HCEC 1CT (cell line): ENCODE measurements at places on chromosomes 2 and 18.

GRCh38 chr2:140187086-140187485 is 1406.9 kb upstream of the NXPH2 start:
- no peak for DNase-seq

GRCh38 chr2:981258-981657 is 30.6 kb downstream of the SNTG2 start:
- DNase-seq: no peak

- DNase-seq: peak; percentile 95
Observed at GRCh38 chr2:185127412-185127811, 529.1 kb downstream of the ZNF804A start.

GRCh38 chr2:99765731-99766318 is 276.0 kb upstream of the REV1 start:
- no peak for DNase-seq

- DNase-seq: no peak
Observed at GRCh38 chr2:175750195-175750594, 251.9 kb downstream of the LNPK start.

DNA sequence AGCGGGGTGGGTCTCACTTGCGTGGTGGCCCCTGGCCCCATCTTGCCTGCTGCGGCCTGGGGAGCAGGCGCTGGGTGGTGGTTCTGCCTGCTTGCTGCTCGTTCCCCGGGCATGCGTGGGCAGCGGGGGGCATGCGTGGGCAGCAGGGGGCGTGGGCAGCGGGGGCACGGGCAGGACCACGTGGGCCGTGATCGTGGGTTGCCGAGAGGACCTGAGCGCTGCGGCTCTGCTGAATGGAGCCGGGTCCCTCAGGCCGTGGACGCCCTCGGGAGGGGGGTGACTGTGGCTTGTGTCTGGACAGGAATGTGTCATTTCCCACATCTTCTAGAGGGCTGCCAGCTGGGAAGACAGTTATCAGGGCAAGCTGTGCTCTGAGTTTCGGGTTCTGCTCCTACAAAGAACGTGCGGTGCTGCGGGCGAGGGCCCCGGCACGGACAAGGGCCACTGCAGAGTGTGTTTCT is 8.3 kb upstream of the GAL3ST2 start:
- no peak for DNase-seq

DNA sequence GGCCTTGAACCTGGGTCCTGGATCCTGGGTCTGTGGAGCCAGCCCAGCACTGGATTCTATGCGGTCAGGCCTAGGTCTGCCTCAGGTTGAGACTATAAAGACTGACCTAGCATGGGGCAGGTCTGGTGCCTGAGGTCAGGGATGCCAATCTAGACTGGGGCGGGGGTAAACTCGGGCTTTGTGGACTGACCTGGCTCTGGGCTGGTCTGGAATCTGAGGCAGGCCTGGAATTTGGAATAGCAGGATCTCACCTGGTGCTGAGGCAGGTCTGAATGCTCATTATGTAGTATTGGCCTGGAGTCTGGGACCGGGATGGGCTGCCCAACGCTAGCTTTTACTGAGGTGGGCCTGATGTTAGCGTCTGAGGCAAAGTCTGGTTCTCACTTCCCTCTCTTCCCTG is 256.0 kb downstream of the KIAA1328 start:
- DNase-seq: no peak

DNA sequence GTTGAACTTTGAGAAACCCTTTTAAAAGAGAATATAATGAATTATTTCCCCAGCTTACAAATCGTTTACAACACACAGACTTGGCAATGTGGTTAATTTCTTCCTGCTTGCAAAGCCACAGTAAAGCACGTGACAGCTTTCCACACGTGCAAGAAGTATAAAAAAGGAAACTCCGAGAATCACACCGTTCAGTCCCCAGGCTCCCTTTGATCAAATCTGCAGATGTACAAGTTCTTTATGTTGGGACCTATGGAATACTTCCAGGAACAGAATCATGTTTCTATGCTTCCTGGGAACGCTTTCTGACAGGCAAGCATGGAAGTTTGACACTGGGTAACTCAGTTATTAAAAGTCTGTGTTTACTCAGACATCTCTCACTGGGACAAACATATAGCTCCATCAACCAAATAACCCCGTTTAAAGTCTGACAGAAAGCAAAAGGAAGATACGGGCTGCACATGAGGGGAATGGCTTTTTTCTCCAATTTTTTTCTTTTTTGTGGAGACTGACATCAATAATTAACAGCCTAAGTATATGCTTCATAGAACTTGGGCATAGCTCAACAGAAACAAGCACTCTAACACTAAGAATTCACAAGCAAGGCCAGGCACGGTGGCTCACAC is 134.8 kb downstream of the EIPR1 start:
- no peak for DNase-seq

- DNase-seq: no peak
Observed at GRCh38 chr2:46353509-46353908, 56.3 kb downstream of the EPAS1 start.

DNA sequence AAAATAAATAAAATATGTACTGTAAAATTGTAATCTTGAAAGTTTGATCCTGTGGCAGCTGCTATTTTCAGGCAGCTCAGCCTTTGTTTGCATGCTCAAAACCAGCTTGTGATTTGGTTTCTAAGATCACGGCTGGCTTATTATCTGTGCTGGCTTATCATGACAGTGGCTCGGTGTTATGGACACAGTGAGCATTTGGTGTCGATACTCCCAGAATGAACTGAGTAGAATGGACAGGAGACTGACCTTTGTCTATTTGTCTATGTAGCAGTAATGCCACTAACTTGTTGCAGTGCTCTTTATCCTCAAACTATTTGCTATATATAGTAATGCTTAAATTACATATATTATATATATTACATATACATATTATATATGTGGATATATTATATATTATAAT is 58.8 kb downstream of the NEDD4L start:
- DNase-seq: no peak

GRCh38 chr2:74585406-74586185 is 31.1 kb downstream of the DOK1 start:
- no peak for DNase-seq

DNA sequence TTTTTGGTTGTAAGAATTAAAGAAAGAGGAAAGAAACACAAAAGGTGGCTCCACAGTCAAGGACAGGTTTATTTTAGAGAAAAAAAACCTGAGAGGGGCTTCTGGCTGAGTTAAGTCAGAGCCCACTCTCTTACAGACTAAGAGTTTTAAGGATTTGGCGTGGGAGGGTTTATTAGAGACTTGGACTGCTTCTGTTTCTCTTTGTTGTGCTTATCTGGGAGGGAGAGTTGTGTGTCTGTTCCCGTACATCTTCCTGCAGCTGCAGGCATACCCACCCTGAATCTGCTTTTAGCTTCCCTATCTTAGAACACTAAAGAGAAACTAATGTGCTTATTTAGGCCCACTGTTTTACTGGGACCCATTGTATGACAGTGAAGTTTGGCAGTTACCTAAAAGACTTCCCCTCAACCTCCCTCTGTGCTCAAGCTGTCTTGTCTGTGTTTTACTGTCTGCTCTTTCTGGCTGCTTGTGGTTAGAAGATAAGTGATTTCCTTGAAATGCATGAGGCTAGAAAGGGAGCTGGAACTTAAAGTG is 2.7 kb downstream of the RSAD2 start:
- DNase-seq: no peak

- no peak for DNase-seq
Observed at GRCh38 chr2:111155610-111156009, 34.9 kb downstream of the BCL2L11 start.

- DNase-seq: no peak
Observed at GRCh38 chr2:1308678-1309077, 104.6 kb upstream of the TPO start.

DNA sequence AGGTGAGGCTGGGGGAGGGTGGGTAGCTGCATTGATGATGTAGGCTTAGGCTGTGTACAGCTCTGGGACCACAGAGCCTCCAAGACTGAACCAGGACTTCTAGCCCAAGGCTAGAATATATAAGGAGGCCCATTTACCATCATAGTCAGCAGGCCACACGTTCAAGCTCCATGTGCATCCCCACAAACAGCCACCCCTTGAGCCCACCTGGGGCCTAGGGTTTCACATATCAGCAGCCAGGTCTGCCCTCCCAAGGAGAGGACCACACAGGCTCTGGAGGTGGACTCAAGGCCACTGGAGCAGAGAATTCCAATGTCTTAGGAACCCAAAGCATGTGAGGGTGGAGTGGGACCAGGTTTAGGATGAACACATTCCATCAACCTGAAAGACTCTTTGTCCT is 230.5 kb downstream of the TTC32 start:
- no peak for DNase-seq

DNA sequence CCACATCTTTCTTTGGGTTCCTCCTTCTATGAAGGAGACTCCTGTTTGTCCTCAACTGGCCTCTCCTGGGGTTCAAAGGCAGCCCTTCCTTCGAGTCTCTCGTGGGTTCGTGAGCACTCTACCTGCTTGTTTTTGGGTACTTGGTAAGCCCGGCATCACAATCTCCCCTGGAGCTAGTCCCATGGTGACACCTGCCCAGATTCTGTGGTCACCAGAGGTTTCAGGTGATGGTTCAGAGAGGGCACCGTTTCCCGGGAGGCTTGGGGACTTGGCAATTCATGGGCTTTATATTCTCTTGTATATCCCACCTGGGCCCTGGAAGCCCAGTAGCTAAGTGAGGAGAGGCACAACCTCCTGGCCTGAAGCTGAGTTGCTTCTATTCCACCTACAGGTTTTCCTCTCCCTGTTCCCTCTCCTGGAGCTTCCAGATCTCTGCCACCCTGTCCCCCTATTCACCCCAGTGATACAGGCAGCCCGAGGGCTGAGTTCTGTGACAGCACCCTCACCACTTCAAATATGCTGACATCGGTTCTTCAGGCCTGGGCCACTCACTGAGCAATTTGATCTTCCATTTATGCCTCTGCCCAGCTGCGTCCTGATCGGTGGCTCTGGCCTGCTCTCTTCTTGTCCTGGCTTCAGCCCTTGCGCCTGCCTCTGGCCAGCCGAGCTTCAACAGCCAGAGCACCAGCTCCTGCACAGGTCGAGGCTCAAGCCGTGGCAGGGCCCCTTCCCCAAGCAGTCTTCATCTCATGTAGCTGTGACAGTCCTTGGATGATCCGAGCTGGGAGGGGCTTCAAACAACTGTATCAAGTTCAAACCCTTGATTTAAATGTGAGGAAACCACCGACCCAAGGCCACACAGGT is 91.5 kb downstream of the MSH2 start:
- DNase-seq: no peak

- DNase-seq: no peak
Observed at GRCh38 chr2:196096982-196097745, 28.5 kb upstream of the DNAH7 start.

GRCh38 chr18:8957731-8958130 is 144.8 kb upstream of the NDUFV2 start:
- no peak for DNase-seq

GRCh38 chr2:120546048-120546864 is 189.4 kb upstream of the GLI2 start:
- DNase-seq: peak; percentile 92

DNA sequence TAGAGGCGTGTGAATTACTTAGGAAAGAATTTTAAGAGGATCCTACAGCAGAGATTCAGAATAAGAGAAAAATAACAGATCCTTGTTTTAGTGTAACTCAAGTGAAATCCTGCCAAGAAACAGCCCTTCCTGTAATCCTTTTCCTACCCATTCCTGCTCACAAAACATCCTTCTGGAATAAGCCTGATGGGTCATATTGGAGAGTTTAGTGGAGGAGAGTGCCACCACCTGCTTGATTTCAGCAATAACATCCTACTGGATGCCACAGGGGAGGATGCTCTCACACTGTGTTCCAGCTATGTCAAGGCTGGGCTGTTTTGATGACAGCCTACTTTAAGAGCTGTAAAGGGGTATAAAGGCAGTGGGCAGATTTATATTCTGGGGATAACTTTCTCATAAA is 54.8 kb upstream of the CCDC178 start:
- DNase-seq: no peak

GRCh38 chr2:182980115-182980514 is 58.1 kb downstream of the NCKAP1 start:
- peak; percentile 71 for DNase-seq

- no peak for DNase-seq
Observed at GRCh38 chr2:20491739-20492531, 45.1 kb downstream of the RHOB start.

GRCh38 chr18:79139206-79139605 is 70.0 kb downstream of the ATP9B start:
- no peak for DNase-seq

GRCh38 chr18:79479116-79479760 is 83.5 kb downstream of the NFATC1 start:
- no peak for DNase-seq

DNA sequence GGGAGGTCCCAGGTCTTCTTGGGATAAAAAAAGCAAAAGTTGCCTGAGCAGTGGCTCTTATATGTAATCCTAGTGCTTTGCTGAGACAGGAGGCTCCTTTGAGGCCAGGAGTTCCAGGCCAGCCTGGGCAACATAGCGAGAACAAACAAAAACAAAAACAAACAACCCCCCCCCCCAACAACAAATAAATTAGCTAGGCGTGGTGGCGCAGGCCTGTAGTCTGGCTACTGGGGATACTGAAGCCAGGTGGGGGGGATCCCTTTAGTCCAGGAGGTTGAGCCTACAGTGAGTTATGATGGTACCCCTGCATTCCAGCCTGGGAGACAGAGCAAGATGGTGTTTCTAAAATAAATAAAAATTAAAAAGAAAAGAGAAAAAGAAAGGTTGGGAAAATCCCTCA is 5.4 kb downstream of the GAREM2 start:
- no peak for DNase-seq

GRCh38 chr2:3738454-3738853 is 35.1 kb downstream of the DCDC2C start:
- DNase-seq: peak; percentile 3

- no peak for DNase-seq
Observed at GRCh38 chr2:127570282-127571250, 35.1 kb downstream of the MYO7B start.

- peak; percentile 40 for DNase-seq
Observed at GRCh38 chr2:100891906-100892642, 72.1 kb downstream of the NPAS2 start.

GRCh38 chr2:30987566-30987965 is 150.7 kb downstream of the GALNT14 start:
- no peak for DNase-seq

DNA sequence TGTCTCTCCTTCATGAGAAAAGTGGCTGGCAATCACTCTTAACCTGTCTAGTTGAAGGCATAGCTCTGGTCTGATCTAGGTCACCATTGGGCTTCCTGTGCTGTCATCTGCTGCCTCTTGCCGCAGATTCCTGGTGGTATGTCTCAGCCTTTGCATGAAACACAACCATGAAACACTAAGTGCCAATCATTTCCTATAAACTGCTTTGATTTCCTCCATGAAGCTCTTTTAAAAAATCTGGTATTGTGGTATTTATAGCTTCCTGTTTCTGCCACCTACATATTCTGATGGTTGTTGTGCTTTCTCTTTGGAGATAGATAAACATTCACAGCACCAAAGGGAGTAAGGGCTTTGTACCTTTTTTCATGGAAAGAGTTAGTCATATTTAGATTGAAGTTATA is 120.0 kb upstream of the EPC2 start:
- no peak for DNase-seq

- no peak for DNase-seq
Observed at GRCh38 chr18:6405237-6406074, 9.3 kb downstream of the L3MBTL4 start.

- DNase-seq: peak; percentile 60
Observed at GRCh38 chr2:218367415-218368149, 10.9 kb downstream of the CATIP start.
